ENCODE measurements at places on chromosomes 4 and X. TPM values are rescaled to one million over a fixed set of nuclear protein-coding genes. Genes with fewer than 3 reads are reported as not detected.

DNA sequence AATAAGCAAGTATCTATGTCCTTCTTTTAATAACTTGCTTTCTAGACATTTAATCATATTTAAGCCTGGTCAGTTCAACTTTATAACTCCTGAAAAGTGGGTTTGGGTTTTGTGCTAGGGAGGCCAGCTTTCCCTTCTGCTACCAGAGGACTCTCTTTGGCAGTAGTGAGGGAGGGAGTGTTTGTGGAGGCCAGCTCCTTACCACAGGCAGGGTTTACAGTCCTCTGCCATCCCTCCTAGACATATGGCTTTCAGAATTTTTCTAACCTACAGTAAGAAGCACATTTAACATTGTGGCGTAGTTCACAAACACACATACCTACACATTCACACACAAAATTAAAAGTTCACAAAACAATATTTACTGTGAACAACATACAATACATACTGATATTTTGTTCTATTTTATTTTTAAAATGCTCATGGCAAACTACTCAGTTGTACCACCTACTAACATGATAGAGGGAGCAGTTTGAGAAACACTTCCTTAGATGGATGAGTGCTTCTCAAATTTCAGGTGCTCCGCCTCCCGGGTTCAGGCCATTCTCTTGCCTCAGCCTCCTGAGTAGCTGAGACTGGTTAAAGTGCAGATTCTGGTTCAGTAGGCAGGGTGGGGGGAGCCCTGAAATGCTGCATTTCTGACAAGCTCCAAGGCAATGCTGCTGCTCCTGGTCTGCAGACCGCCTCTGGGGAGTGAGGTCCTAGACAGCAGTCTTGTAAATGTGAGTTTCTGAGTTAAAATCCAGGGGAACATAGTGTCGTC is 86.7 kb downstream of the PTTG2 start:
- DNase-seq = no peak

DNA sequence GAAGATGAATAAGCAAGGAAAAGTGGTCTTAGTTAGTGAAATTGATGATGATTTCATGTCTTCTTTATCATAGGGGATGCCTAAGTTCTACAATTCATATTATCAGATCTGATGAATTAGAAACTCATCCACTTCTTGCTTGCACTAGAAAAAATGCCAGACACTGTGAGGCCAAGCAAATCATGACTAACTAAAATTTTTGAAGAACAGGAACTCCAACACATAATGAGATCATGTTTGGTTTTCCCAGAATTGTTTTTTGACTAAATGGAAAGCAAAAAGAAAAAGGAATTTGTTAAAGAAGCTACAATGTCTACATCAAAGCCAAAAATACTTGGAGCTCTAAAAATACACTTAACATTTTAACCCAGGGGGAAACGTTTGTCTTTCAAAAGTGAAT is 120.4 kb downstream of the ARSF start:
- DNase-seq = no peak

DNA sequence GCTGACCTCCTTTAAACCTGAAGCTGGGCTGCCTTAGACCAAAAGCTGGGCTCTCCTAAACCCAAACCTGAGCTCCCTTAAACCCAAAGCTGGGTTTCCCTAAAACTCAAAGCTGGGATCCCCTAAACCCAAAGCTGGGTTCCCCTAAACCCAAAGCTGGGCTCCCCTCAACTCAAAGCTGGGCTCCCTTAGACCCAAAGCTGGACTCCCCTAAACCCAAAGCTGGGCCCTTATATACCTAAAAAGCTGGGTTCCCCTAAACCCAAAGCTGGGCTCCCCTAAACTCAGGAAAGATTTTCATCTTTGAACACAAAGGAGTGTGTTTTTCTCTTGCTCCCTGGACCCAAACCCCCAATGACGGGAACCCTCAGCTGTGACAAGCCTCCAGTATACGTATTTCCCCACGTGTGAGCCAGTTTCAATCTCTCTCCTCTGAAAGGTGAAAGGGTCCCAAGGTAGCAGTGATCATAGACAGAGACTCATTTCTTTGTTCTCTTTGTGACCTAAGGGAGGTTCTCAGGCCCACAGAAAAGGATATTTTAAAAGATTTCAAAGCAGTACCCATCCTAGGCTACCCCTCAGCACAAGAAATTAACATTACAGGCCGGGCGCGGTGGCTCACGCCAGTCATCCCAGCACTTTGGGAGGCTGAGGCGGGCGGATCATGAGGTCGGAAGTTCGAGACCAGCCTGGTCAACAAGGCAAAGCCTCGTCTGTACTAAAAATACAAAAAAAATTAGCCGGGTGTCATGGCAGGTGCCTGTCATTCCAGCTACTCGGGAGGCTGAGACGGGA is 31.3 kb upstream of the ASMTL start:
- no peak for DNase-seq

- no peak for DNase-seq
Measured at GRCh38 chr4:168630445-168631187, 133.8 kb downstream of the PALLD start.

DNA sequence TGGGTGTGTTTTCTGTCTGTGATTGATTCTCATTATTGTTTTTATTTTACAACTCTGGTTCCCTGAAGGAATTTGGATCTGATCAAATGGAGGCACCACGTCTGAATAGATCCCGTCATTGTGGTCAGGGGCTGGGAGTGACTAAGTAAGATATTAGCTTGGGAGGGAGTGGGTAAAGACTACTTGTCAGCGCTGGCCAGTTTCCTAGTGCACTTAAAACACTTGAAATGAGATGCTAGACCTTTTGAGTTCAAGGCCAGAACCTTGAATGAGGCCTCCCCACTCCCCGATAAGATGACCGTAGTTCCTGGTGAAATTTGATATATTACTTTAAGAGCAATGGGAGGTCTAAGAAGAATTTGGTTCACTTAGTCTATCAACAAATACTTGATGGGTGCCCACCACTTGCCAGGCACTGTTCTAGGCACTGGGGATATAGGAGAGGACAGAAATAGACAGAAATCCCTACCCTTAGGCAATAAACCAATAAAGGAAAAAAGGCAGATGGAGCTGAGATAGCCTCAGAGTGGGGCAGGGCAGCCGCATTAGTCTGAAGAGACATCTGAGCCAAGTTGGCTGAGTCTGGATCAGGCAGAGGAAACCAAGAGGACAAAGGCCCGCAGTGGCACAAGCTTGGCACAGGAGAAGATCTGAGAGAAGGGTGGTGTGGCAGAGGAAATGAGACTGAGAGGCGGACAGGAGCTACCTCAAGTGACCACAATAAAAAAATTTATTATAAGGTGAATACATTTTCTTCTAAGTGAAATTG is 11.8 kb downstream of the FAM184B start:
- DNase-seq = no peak

DNA sequence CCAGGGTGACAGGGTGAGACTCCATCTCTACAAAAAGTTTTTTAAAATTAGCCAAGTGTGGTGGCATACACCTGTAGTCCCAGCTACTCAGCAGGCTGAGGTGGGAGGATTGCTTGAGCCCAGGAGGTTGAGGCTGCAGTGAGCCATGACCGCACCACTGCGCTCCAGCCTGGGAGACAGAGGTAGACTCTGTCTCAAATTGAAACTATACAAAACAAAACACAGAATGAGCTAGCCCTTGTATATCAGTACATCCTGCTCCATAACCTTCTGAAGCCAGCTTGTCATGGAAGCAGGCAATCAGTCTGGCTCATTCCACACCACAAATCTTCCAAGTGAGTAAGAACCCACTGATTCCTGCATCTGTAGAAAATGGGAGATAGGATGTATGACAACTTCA is 49.0 kb downstream of the CD99L2 start:
- no peak for DNase-seq

- no peak for DNase-seq
Measured at GRCh38 chr4:70943114-70943513, 40.9 kb downstream of the MOB1B start.

DNA sequence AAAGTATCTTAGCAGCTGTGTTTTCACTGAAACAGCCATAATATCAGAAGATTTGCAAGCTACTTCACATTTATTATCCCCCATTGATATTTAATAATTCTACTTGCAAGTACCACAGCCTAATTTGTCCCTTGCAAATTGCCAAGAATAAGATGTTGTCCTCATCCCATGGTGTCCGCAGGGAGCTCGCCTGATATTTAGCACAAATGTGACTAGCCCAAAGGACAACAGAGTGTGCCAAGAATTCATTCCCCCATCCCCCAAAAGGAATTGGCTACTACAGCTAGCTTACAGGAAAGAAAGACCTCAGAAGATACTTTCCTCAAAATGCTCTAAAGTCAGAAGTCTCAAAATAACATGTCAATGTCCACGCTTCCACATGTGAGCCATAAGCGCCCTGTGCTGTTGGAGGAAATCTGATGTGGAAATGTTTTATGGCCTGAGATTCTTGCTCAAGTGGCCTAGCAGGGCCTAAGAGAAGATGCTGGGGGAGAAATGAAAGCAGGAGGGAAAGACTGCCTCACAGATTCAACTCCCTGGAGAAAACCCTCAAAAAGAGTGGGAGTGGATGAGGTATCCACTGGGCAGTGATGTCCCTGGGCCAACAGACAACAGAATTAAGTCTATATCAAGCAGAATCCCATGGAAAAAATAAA is 111.4 kb downstream of the SH3KBP1 start:
- no peak for DNase-seq

GRCh38 chrX:44903830-44904530 is 31.0 kb downstream of the KDM6A start:
- no peak for DNase-seq

DNA sequence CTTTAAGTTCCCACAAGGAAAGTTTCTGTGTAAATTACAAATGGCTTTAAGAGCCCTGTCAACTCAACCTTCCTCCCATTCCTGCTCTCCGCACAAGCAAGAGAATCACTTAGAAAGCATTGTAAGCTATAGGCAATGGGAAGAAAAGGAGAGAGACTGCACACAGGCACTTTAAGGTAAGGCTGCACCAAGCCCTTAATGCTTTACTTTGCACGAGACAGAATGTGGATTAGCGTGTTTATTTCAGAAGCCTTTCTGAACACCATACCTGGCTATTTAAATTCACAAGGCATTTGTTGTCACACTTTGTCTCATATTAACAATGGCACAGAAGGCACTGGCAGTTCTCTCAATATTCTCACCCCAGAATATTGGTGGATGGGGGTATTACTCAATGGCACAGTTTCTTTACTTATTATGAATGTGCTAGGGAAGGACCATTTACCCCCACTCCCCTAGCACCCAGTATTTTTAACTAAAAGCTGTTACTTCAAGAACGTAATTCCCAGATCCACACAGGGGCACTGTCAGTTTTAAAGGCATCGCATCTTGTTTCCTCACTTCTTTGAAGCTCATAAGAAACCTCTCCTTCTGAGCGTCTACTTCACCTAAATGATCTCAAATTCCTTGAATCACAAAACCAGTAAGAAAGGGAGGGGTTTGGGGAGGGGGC is 150.0 kb downstream of the MAML3 start:
- no peak for DNase-seq

- no peak for DNase-seq
Measured at GRCh38 chr4:105426187-105426897, 47.5 kb downstream of the PPA2 start.

- no peak for DNase-seq
Measured at GRCh38 chr4:170087163-170087700, 2.5 kb downstream of the AADAT start.

DNA sequence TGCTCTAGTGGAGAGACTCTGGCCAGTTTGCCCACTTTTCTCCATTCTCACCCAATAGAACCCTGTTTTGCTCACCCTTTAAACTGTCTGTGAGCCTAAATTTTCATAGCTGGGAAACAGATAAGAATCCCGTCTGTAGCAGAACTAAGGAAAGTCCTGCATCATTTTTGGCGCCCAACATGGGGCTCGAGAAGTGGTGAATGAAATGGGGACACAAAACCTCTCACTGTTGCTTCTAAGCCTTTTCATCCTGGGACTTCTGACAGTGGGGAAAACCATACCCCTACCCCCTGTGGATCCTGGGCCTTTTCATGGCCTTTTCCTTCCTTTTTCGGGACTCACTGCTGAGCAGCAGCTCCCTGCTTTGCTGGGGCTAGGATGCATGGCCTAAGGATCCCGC is 189.9 kb downstream of the INPP4B start:
- no peak for DNase-seq

GRCh38 chr4:76708971-76709771 is 188.8 kb downstream of the SOWAHB start:
- no peak for DNase-seq

DNA sequence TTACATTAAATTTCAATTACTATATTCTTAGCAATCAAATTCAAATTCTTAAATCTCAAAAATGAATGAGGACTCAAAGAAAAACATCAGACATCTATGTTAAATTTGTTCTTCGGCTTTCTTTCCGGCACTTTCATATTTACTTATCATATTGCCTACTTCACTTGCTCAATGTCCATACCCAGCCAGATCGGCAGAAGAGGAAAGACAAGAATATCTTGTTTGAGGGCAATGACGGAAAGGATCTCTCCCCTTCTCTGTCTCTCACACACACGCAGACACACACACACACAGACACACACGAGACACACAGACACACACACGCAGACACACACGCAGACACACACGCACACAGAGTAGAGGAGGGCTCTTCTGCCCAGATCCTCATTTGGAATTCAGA is 13.2 kb upstream of the IRF2 start:
- no peak for DNase-seq

- no peak for DNase-seq
Measured at GRCh38 chrX:42821803-42822443, 44.0 kb upstream of the PPP1R2C start.

GRCh38 chr4:163048447-163048846 is 118.2 kb downstream of the NAF1 start:
- DNase-seq = no peak

DNA sequence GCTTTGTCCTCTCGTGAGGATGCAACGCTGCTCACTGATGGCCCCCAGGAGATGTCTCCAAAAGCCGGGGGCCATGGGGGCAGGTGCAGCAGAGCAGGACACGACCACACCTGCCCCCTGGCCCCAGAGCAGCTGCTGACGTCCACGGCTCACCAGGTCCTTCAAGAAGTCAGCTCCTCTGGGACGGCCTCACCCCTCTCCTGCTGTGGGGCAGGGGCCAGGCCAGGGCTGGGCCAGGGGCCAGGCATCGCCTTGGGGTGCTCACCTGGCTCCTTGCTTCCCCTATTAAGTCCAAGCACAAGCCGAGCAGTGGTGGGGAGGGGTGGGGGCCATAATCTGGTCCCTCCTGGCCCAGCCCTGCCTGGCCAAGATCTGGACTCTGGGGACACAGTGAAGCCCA is 28.6 kb upstream of the MXD4 start:
- DNase-seq = no peak

- DNase-seq = peak; percentile 10
Measured at GRCh38 chr4:72701987-72702819, 133.2 kb upstream of the ADAMTS3 start.

The MAOA gene
- polyA plus RNA-seq = 0.37 TPM

The IL3RA gene
- polyA plus RNA-seq = not detected

The NPY2R gene
- not detected for polyA plus RNA-seq

The CXCL6 gene
- 0.57 TPM for polyA plus RNA-seq

The OPHN1 gene
- polyA plus RNA-seq = 6.7 TPM

The FRMPD3 gene
- polyA plus RNA-seq = 0.01 TPM

The MAGEA8 gene
- not detected for polyA plus RNA-seq

The C4orf51 gene
- not detected for polyA plus RNA-seq

The MTTP gene
- polyA plus RNA-seq = 0.02 TPM

The PPEF1 gene
- polyA plus RNA-seq = not detected

The TAF1 gene
- polyA plus RNA-seq = 16.7 TPM

The PGRMC1 gene
- polyA plus RNA-seq = 76.5 TPM
